ENCODE measurements at places on chromosomes 12 and 14.

GRCh38 chr14:31530136-31530535 is 31.1 kb upstream of the NUBPL start:
- no peak for DNase-seq

GRCh38 chr12:105600911-105601545 is 270.5 kb downstream of the C12orf75 start:
- no peak for DNase-seq

- DNase-seq = no peak
Measured at GRCh38 chr14:69107407-69108003, 45.4 kb downstream of the DCAF5 start.

DNA sequence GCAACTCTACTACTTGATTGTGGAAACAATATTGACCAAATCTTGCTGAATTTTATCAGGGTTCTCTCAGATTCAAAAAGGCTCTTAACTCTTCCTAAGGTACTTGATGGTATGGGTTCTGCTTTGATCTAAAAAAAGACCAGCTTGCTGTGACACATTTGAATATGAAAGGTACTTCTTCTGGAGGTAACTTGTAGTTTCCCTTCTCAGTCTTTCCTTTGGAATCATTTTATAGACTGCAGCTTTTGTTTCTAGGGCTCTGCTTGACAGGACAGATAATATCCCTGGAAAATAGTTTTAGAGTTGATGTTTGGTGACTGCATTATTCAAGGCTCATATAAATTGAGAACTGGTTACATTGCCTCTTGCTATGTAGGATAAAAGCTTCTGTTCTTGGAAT is 251.9 kb downstream of the FUT8 start:
- DNase-seq = no peak

GRCh38 chr12:111780166-111780565 is 13.4 kb downstream of the ALDH2 start:
- DNase-seq = no peak

DNA sequence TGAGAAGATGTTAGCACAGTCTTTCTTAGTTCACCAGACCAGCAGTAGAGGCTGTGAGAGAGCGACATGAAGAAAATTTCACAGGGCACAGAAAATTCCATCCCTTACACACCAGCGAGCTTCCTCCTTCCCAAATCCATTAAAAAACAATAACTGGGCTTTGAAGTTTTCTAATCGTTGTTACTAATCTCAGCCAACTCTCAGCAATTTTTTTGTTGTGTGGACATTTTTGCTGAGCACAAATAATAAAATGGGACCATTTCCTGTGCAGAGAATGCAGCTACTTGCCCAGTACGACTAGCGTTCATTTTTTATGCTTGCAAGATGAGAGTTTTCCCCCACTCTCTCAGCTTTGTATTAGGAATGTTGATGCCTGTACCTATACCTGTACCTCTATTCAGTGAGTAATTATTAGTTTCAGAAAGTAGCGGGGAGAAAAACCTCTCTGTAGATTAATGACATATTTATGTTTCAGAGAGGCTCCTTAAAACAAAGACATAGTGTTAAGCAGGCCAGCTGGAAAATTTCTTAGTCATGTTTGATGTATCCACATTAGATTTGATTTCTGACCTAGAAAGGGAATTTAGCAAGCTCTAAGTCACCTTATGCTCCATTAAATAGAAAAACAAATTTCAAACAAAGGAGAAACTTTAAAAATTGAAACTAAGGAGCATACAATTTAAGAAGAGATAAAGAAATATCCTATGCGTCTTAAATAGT is 146.5 kb downstream of the SRGAP1 start:
- no peak for DNase-seq

DNA sequence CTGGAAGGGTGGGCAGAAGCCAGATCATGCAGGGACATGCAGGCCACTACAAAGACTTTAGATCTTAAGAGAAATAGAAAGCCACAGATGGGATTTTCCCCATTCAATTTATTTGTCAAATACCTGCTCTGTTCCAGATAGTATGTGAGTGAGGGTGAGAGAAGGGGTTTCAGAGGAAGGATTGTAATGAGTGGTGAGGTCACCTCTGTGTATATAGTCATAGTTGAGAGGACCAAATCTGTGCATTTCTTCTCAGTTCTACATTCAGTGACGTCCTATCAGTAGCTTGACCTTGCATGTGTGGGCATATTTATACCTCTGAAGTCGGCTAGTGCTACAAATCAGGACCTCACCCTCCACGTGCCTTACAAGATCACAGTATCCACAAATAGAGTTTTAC is 31.2 kb upstream of the RBM19 start:
- no peak for DNase-seq

DNA sequence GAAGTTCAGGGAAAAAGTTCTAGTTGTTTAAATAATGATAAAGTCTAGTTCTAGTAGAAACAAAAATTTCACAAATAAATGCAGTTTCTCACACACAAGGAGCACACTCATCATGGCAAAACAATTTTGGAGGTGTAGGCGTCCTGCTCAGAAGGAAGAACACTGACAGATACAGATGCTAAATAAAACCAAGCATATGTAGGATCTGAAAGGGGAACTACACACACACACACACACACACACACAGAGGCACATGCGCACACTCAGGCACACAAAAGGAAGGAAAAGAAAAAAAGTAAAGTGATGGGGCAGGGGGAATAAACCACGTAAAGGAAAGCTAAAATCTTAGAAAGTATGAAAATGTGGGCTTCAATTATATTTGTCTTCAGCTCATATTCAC is 117.7 kb downstream of the SOX5 start:
- peak; percentile 6 for DNase-seq

- DNase-seq = no peak
Measured at GRCh38 chr12:77337362-77337761, 272.0 kb upstream of the E2F7 start.

DNA sequence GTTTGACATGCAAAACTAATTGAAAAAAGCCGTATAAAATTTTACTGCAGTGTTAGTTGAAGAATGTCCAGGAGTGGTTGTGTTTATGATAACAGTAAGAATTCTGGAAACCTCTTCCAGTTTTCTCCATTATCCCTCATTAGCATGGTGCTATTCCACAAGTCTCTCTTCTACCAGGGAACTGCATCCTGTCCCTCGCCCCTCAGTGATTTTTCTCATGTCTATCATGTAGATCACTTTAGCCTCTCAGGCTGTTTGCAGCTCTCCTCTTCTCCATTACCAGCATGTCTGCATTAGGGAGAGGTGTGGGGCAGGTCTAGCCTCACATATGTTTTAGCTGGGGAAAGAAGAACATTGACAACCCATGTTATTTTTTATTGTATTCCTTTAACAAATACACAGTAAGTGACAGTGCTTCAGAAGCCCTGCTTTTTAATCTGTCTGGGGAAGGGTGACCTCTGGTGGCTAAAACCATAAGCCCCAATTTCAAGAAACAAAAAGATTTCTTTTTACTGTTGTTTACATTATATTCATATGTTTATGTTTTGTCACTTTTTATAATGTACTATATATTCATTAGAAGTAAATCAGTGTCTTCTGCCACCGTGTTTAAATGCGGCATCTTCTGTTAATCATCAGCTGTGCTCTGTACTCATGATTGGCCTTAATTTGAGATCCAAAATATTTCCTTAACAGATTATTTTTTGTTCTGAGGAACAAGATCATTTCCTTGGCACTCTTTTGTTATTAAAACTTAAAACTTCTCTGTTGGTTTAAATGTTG is 70.7 kb downstream of the RASSF8 start:
- peak; percentile 28 for DNase-seq

GRCh38 chr14:70107309-70107708 is 81.4 kb downstream of the SLC8A3 start:
- no peak for DNase-seq

- no peak for DNase-seq
Measured at GRCh38 chr14:90695997-90696660, 120.1 kb downstream of the TTC7B start.

- DNase-seq = no peak
Measured at GRCh38 chr12:110149086-110149660, 25.0 kb downstream of the IFT81 start.

- no peak for DNase-seq
Measured at GRCh38 chr12:100721169-100721568, 73.4 kb upstream of the ANO4 start.

DNA sequence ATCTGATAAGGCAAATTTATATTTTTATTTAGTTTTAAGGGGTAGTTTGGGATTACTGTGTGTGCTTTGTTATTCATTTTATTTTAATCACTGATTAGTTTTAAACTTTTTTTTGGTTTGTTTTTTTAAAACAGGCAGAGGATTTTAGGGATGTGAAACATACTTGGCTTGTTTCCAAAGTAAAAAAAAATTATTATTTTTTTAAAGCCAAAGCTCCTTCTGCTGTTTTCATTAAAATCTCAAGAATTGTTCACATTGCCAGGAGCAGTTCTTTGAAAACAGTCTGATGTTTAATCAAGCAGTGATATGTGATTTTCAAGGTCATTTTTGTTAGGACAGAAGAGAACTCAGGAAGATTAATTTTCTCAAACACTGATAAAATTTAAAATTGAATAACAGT is 11.2 kb downstream of the TTC8 start:
- no peak for DNase-seq

- DNase-seq = peak; percentile 18
Measured at GRCh38 chr14:94423453-94424056, 29.0 kb downstream of the SERPINA11 start.

GRCh38 chr14:76591266-76591665 is 170.0 kb upstream of the VASH1 start:
- peak; percentile 4 for DNase-seq
